ENCODE measurements at places on chromosomes 3 and 15.

- DNase-seq = no peak
Observed at GRCh38 chr3:126339466-126339865, 17.7 kb downstream of the KLF15 start.

- DNase-seq = no peak
Observed at GRCh38 chr15:98548139-98548971, 100.0 kb upstream of the IGF1R start.

GRCh38 chr3:100030346-100030745 is 84.0 kb downstream of the FILIP1L start:
- DNase-seq = no peak

- DNase-seq = no peak
Observed at GRCh38 chr3:41198046-41198445, 1.3 kb upstream of the CTNNB1 start.

- DNase-seq = no peak
Observed at GRCh38 chr3:149292666-149293065, 40.8 kb downstream of the TM4SF18 start.

- no peak for DNase-seq
Observed at GRCh38 chr3:156761713-156762451, 64.3 kb upstream of the LEKR1 start.

GRCh38 chr3:20776692-20777091 is 590.7 kb upstream of the SGO1 start:
- DNase-seq = no peak

DNA sequence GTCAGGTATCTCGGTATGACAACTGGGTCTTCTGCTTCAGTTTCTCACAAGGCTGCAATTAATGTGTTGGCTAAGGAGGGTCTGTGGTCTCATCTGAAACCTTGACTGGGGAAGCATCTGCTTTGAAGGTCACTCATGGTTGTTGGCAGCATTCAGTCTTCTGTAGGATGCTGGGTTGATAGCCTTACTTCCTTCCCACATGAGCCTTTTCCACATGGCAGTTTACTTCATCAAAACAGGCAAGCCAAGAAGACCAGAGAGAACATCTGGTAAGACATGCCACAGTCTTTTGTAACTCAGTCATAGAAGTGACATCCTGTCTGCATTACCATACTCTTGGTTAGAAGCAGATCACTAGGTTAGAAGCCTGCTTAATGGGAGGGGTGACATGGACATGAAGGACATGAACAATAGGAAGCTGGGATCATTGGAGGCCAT is 49.5 kb downstream of the CMC1 start:
- DNase-seq = no peak

DNA sequence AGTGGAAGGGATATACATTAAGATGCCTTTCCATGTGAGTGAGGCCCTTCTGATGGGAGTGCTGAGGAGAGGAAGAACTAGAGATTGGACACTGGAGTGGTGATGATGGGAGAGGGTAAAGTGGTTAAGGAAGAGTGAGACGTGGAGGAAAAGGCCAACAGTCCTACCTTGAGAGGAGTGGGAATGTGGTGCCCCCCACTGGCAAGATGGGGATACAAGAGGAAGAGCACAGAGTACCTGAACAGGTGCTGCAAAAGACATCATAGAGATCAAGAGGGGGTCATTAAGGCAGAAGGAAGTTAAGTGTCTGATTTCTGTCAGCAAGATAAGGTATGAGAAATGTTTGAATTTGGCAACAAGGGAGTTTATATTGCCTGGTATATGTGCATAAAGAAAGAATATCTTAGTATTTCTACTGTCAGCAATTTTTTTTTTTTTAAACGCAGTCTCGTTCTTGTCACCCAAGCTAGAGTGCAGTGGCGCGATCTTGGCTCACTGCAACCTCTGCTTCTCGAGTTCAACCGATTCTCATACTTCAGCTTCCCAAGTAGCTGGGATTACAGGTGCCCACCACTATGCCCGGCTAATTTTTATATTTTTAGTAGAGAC is 34.0 kb downstream of the ARIH2 start:
- DNase-seq = peak; percentile 32

DNA sequence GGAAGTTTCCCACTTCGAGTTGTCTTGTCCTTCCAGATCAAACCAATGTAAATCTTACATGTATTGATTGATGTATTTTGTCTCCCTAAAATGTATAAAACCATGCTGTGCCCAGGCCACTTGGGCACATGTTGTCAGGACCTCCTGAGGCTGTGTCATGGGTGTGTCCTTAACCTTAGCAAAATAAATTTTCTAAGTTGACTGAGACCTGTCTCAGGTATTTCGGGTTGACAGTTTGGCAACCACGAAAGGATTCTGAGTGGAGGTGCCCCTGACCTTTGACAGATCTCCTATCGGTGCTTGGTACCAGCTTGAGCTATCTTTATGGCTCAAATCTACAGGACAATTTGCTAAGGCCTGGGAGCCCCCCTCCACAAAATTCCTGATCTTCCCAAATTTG is 1.7 kb upstream of the POC1A start:
- no peak for DNase-seq
